IMR-90 (cell line): ENCODE measurements at places on chromosomes 13 and 19.

- peak; percentile 7 for DNase-seq
Observed at GRCh38 chr13:36752673-36753072, 66.3 kb upstream of the RFXAP start.

DNA sequence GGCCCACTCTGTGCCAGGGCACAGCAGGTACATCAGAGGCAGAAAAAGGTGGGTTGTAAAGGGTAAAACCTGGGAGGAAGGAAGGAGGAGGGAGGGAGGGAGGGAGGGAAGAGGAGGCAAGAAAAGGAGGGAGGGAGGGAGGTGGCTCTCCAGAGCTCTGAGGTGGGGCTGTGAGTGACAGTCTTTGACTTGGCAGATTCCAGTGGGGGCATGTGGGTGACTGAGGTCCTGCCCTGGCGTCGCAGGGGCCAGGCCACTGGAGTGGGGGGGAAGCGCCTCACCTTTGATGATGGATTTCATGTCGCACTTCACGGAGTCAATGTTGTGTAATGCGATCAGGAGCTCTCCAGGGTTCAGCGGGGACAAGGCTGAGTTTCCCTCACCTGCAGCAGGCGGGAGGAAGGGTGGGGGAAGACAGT is 6.0 kb upstream of the RSPH6A start:
- no peak for DNase-seq

- no peak for DNase-seq
Observed at GRCh38 chr13:80857321-80857720, 516.4 kb upstream of the SPRY2 start.

- DNase-seq: no peak
Observed at GRCh38 chr13:22126433-22127021, 455.7 kb downstream of the FGF9 start.

DNA sequence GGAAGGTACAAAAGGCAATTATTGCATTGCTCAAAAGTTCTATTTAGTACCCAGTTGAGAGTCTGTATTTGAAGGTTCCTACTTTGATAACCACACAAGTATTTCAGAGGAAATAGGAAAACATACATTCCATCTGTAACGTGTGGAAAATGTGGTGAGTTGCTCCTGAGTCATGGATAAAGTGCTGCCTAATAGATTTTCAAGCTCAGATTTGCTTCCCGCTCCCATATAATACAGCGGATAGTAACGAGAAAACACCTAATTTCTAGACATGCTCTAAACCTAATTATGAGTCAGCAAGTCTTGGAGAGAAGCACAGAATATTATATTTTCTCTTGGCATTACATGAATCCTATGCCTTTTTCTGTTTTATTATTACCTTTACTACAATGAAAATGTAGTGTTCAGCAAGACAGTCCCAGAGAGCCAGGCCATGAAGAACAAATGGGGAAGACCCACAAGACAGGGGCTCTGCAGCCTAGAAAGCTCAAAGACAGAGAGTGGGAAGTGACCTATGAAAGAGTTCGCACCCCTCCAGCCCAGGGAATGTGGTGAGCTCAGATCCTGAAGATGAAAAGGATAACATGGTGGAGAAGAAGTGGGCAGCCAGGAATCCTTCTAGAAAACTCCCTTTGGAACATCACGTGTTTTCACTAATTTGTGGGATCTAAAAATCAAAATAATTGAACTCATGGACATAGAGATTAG is 116.1 kb downstream of the STARD13 start:
- DNase-seq: peak; percentile 93

DNA sequence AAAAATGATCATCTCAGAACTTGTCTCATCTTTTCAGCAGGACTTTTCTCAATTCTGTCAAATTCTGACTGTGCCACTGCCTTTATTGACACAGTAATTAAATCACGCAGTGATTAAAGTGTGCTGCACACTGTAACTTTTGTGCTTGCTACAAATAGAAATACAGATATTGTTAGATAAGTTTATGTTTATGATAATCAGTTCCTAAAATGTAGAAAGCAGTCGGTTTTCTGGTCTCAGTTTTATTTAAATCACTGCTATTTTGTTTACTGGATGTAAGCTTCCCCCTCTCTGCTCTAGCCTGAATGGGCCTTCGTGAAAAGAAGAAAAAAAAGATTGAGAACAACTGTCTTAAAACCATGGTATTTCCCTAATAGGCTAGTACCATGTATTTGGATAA is 258.8 kb upstream of the STARD13 start:
- no peak for DNase-seq

GRCh38 chr19:38303517-38304351 is at the start of gene C19orf33:
C19orf33 (plus strand) TSS chr19:38304251; CDS start chr19:38304262, 11 bp downstream.
- DNase-seq: no peak

DNA sequence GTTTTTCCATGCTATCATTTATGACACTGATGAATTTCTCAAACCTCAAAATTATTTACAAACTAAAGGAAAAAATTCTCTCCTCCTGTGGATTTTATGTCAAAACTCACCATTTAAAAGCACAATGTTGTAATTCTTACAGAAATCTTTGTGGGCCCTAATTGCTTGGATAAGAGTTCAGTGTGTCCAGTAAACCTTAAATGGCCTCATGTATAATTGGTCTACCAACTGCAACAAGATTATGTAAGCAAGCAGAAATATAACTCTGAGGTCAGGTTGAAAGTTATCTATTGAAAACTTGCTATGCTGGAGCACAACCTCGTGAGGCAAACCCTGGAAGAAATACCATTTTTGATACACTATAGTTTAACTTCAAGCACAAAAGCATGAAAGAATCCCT is 22.0 kb downstream of the VWA8 start:
- no peak for DNase-seq

DNA sequence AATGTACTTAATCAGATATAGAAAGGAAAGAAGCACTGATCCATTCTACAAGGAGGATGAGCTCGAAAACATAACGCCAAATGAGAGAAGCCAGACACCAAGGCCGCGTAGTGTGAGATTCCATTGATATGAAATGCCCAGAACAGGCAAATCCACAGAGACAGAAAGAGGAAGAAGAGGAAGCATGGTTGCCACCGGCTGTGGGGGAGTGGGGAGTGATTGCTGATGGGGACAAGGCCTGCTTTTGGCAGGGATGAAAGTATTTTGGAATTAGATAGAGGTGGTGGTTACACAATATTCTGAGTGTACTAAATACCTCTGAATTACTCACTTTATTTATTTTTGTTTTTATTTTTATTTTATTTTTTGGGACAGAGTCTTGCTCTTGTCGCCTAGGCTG is 50.2 kb upstream of the KLF2 start:
- no peak for DNase-seq

DNA sequence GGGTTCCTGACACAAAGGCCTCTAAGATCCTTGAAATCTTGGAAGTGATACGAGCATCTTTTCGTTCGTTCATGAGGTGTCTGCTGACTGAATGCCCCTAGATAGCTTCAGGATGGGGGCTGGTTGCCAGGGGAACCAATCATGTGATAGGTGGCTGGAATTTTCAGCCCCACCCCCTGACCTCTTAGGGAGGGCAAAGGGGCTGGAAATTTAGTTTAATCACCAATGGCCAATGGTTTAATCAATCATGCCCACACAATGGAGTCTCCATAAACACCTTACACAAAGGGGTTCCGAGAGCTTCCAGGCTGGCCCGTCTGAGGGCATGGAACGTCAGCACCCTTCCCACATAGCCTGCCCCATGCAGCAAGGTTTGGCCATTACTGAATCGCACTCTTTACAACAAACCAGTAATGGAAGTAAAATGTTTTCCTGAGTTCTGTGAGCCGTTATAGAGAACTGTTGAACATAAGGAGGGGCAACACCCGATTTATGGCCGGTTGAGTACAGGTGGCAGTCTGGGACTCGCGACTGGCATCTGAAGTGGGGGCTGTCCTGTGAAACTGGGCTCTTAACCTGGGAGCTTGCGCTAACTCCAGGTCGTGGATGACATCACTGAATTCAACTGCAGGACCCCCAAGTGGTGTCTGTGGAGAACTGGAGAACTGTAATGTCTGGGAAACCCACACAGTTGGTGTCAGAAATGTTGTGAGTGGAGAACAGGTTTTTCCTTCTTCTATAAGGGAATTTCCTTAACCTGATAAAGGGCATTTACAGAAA is 25.6 kb downstream of the MLLT1 start:
- no peak for DNase-seq

- DNase-seq: no peak
Observed at GRCh38 chr19:57047743-57048142, 72.0 kb upstream of the USP29 start.

GRCh38 chr13:111399334-111399733 is 78.9 kb downstream of the TEX29 start:
- DNase-seq: no peak

- no peak for DNase-seq
Observed at GRCh38 chr19:18229474-18229873, 3.2 kb upstream of the PDE4C start.

- DNase-seq: no peak
Observed at GRCh38 chr19:11942843-11943108, 17.9 kb downstream of the ZNF700 start.

DNA sequence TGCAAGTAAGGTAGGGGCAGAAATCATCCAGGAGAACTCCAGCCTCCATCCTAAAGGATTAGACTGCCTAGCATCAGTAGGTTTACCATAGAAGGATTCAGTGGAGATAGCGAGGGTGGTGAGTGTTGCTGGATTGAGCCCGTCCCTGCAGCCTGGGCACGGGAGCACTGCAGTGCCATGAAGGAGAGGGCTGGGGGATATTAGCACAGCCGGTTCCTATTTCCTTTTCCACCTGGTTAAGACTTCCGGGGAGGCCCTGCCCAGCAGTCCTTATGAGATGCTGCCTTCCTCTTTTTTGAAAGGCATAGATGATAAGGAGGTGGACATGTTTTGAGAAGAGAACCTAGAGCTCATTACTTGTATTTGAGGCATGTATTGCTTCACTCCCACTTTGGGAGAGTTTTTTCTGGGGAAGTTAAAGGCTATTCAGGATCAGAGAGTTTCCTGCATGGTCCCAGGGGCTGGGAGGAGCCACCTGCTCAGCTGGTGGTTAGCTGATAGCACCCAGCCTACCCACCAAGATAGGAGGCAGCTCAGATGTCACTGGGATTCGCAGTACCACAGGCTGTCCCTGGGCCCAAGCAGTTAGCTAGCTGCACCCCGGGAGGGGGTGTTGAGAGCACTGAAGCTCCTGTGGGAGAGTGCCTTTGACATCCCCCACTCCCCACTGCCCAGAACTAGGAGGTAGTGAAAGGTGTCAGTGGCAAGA is 17.2 kb downstream of the ACTN4 start:
- DNase-seq: no peak

DNA sequence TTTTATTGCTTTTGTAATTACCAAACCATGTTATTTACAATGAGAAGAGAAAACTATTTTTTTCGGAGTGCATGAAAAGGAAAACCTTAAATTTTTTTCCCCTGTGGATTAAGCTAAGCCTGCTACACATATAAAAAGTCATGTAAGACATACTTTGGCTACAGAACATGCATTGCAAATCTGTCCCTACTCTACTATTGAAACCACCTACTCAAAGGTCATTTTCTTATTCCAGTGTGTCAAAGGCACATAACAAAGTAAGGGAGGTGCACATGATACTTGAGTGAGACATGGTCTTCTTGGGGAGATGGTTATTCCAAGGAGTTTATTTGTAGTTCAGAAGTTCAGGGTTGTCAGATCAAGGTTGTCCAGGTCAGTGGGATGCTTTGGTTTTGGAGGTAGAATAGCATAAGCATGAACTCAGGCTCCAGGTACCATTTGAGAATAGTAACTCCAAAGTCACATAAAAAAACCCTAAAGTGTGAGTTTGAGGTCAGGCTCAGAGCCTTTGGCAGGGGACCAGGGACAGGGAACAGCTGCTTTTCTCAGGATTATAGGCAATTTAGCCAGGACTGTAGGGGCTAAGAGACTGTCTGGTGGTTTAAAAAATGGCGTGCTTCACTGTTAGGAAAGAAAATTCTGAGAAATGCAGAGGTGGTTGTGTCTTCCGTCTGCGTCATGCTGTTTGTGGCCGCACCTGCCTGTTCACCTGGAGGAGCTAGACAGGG is 15.4 kb downstream of the FARP1 start:
- no peak for DNase-seq

DNA sequence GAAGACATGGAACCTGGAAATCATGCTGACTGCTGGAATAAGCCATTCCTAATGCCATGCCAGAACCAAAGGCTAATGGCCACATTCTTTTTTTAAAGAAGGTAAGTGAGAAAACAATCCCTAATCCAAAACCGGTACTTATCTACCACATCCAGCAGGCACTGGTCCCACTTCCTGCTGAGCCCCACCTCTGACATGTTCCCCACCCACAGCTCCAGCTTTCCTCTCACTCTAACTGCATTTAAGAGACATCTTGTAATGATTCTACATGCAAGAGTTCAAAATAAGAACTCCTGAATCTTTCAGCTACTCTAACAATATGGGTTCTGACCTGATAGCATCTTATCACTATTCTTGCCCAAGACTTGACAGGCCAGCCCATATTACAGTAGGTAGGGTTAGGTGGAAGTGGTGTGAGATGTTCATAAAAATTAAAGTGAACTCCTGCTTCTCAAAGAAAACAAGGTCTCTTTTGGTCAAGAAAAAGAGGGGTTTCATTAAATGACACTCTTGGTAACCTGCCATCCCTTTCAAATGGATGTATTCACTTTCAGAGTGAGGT is 41.9 kb downstream of the N4BP2L2 start:
- DNase-seq: no peak

DNA sequence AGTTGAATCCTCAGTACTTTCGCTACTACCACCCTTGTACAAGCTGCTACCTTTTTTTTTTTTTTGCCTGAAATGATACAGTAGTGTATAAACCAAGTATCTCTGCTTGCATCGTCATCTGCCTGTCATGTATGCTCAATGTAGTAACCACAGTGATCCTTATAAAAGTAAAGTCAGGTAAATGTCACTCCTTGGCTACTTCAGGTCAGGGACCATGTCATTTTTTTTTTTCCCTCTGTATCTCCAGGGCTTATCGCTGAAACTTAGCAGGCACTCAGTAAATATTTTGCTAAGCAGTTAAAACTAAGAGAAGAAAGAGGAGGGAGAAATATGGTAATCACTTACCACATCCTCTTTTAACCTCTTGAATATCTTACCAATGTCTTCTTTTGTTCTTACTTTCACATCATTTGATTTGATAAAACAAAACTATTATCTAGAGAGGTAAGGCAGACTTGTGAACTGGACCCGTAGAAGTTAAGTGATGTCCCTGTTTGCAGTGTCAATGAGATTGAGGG is 96.8 kb upstream of the KLF12 start:
- no peak for DNase-seq

GRCh38 chr13:40565282-40566148 is 100.9 kb downstream of the FOXO1 start:
- DNase-seq: no peak

- DNase-seq: peak; percentile 95
Observed at GRCh38 chr13:26508885-26509284, 48.6 kb upstream of the WASF3 start.

- no peak for DNase-seq
Observed at GRCh38 chr19:9848060-9848459, 12.9 kb downstream of the PIN1 start.
